ENCODE measurements at places on chromosomes 2 and 18. TPM values are rescaled to one million over a fixed set of nuclear protein-coding genes. Genes with fewer than 3 reads are reported as not detected.
A peak's percentile ranks its signal among the peaks of the same experiment; 100 is the strongest.

GMPPA gene
- 21.7 TPM for total RNA-seq

IL36B gene
- not detected for total RNA-seq

HNMT gene
- 64.4 TPM for total RNA-seq

FSHR gene
- not detected for total RNA-seq

ZSWIM2 gene
- total RNA-seq, result not detected

LBH gene
- 17.1 TPM for total RNA-seq

IL1RL1 gene
- total RNA-seq, result 18.0 TPM

ALPP gene
- total RNA-seq, result not detected

SALL3 gene
- total RNA-seq, result not detected

DNA sequence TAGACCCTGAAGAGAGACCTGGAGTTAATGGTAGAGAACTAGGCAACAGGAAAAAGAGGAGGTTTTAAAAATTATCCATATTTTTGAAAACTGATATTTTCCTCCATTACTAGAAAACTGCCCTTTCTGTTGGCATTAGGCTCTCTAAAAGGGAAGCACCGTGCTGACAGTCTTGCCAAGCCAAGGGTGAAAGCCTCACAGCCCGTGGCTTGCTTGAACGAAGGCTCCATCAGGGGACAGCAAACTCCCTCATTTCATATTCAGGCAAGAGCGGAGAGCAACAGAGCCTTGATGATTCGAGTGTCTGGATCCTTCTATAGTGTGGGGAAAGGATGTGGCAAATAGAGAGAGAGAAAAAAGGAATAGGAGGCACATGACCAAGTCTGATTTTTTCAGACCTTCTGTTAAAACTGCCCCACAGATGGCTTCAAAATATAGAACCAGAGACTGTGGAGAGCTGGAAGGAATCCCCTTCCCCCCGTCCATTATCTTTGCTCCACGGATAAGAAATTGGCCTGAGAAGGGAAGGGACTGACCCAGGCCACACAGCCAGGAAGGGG, 67.0 kb downstream of the CACNB4 start:
- no peak overlapping the region for H3K27ac ChIP-seq
- DNase-seq, result no peak
- no peaks in the 10 kb centered on the region for H3K27me3 ChIP-seq
- H3K4me3 ChIP-seq, result no peak overlapping the region

GRCh38 chr18:77047803-77048419, 84.7 kb downstream of the MBP start:
- H3K27ac ChIP-seq, result no peak overlapping the region
- H3K4me3 ChIP-seq, result no peak overlapping the region
- no peaks in the 10 kb centered on the region for H3K27me3 ChIP-seq
- peaks cover 5% of the 10 kb centered on the region for H3K36me3 ChIP-seq
- no peak for DNase-seq

- DNase-seq, result no peak
- H3K4me3 ChIP-seq, result no peak overlapping the region
- H3K27me3 ChIP-seq, result no peaks in the 10 kb centered on the region
- no peaks in the 10 kb centered on the region for H3K4me1 ChIP-seq
- no peaks in the 10 kb centered on the region for H3K36me3 ChIP-seq
These were observed 440.4 kb upstream of the CDH20 start for GRCh38 chr18:60892855-60893254.

- DNase-seq, result no peak
- no peak overlapping the region for H3K4me3 ChIP-seq
These were observed 95.5 kb downstream of the ACKR3 start for GRCh38 chr2:236665101-236665500.

DNA sequence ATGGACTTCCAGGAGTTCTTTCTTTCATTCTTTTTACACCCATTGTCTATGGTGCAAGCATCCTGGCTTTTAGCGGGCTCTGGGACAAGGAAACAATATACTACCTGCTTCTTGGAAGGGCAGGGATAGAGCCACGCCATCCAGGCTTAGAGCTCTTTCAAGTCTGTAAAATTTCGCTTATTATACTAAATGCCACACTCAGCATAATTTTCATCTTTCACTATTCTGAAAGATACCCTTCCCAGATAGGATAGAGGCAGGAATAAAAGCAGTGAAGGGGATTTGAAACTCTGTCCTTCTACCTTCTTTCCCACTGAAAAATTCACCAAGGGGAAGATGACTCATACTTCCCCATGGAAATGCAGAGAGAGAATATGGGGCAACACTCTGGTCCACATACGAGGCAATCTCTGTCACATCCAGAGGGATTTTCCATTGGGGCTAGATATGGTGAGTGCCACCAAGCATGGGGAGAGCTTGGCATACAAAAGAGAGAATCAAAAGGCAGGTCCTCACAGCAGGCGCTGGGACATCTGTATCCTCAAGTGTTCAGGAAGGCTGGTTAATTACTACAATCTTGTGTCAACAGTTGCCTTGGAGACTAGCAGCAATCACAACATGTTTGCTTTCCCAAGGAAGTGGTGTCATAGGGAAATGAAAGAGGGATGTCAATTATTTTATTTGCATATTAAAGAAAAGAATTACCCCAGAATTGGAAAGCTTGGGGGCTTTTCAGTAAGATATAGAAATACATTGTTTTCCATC, 127.6 kb downstream of the TDRD15 start:
- no peaks in the 10 kb centered on the region for H3K4me1 ChIP-seq
- no peak for DNase-seq
- H3K27me3 ChIP-seq, result no peaks in the 10 kb centered on the region
- no peak overlapping the region for H3K4me3 ChIP-seq
- no peak overlapping the region for H3K27ac ChIP-seq
- no peaks in the 10 kb centered on the region for H3K36me3 ChIP-seq

DNA sequence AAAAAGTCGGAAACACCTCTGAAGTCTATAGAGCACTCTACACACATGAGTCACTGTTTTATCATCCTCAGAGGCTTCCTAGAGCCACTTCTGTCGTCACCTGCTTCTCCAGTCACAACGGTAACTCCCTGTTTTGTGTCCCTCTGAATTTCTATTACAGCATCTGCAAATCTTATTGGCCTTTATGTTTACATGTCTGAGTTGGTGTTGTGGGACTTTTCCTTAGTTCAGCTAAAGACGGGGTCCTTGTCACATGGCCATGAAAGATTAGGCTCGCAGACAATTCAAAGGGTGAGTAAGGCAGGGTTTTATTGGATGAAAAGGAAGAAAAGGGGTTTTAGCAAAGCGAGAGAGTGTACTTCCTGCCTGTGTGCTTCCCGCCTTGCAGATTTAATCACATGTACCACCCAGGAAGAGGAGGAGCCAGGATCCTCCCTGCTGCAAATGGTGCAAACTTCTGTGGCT, 185.6 kb downstream of the LPIN1 start:
- no peaks in the 10 kb centered on the region for H3K27me3 ChIP-seq
- no peaks in the 10 kb centered on the region for H3K36me3 ChIP-seq
- no peak for DNase-seq
- H3K27ac ChIP-seq, result no peak overlapping the region
- H3K4me1 ChIP-seq, result no peaks in the 10 kb centered on the region
- H3K4me3 ChIP-seq, result no peak overlapping the region

- DNase-seq, result no peak
- no peak overlapping the region for H3K27ac ChIP-seq
- H3K4me3 ChIP-seq, result no peak overlapping the region
These were observed 57.0 kb upstream of the CHMP1B start for GRCh38 chr18:11794195-11794594.

DNA sequence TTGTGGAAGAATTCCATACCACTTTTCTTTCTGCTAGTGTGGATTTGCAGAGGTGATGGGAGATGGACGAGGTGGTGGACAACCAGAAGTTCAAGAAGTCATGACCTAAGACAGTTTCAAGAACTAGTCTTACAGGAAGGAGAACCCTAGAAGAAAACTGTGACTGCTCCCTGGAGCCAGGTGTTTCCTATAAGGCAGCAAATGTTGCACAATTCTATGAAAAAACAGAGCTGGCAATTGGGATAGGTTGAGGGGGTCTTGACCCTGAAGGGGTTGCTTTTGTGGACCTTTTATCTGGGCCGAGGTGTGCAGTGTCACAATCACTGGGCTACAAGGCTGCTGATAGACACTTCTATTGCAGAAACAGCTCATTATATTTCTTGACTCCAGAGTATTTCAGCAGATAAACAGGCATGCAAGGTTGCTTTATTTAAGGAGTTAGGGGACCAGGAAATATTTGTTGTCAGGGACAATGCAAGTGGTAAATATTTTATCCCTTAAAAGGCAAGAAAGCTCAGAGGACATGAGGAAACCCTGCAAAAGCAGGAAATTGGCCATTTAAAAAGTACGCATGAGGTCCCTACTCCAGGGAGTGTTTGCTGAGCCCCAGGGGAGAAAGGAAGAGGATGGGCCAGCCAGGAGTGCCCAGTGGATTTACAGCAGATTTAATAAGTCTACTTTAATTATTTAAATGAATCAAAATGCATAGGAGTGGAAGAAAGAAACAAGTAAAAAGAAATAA, 22.9 kb downstream of the APCDD1 start:
- no peak overlapping the region for H3K27ac ChIP-seq
- no peaks in the 10 kb centered on the region for H3K36me3 ChIP-seq
- no peaks in the 10 kb centered on the region for H3K27me3 ChIP-seq
- no peak for DNase-seq

DNA sequence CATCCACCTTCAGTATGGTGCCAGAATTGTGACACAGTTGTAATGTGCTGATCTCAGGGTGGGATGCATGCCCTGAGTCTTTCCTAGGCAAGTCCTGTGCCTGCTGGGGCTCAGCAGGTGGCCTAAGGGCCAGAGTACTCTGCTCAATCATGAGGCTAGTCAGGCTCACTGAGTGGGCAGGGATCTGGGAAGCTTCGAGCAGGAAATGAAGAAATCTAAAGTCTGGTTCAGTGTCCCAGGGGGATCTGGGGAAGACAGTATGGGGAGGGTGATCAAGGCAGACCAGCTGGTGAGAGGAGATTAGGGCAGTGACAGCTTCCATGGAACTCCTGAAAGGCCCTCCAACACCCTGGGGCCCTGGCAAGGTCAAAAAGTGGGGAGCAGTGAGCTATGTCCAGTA, 8.9 kb upstream of the ANKRD29 start:
- H3K27ac ChIP-seq, result no peak overlapping the region
- no peaks in the 10 kb centered on the region for H3K4me1 ChIP-seq
- DNase-seq, result no peak
- no peaks in the 10 kb centered on the region for H3K36me3 ChIP-seq
- H3K27me3 ChIP-seq, result no peaks in the 10 kb centered on the region

- no peak overlapping the region for H3K4me3 ChIP-seq
- no peaks in the 10 kb centered on the region for H3K27me3 ChIP-seq
- DNase-seq, result peak; percentile 87
- no peaks in the 10 kb centered on the region for H3K4me1 ChIP-seq
- H3K27ac ChIP-seq, result no peak overlapping the region
These were observed 17.9 kb downstream of the LPIN1 start for GRCh38 chr2:11764359-11764758.

DNA sequence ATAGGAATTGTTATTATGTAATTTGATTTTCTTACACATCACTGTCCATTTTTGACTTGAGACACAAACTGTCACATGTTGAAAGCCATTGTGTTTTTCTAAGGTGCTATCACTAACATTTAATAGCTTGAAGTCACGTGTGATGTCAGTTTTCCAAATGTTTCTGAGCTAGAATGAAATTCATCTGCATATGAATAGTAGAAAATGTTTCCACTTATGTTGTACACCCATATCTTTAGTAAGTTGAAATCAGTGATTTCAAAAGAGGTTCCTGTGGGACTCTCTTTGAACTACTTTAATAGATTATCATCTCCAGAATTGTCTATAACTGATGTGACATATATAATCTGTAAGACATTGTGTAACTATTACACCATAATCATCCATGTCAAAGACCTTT, 27.8 kb downstream of the ABCG5 start:
- no peak for DNase-seq
- H3K27ac ChIP-seq, result no peak overlapping the region
- H3K4me3 ChIP-seq, result no peak overlapping the region
- H3K27me3 ChIP-seq, result no peaks in the 10 kb centered on the region
- H3K4me1 ChIP-seq, result no peaks in the 10 kb centered on the region

- H3K4me3 ChIP-seq, result no peak overlapping the region
- no peaks in the 10 kb centered on the region for H3K4me1 ChIP-seq
- no peaks in the 10 kb centered on the region for H3K27me3 ChIP-seq
- no peaks in the 10 kb centered on the region for H3K36me3 ChIP-seq
- no peak for DNase-seq
- no peak overlapping the region for H3K27ac ChIP-seq
These were observed 463.2 kb upstream of the CDH7 start for GRCh38 chr18:65287652-65288051.

DNA sequence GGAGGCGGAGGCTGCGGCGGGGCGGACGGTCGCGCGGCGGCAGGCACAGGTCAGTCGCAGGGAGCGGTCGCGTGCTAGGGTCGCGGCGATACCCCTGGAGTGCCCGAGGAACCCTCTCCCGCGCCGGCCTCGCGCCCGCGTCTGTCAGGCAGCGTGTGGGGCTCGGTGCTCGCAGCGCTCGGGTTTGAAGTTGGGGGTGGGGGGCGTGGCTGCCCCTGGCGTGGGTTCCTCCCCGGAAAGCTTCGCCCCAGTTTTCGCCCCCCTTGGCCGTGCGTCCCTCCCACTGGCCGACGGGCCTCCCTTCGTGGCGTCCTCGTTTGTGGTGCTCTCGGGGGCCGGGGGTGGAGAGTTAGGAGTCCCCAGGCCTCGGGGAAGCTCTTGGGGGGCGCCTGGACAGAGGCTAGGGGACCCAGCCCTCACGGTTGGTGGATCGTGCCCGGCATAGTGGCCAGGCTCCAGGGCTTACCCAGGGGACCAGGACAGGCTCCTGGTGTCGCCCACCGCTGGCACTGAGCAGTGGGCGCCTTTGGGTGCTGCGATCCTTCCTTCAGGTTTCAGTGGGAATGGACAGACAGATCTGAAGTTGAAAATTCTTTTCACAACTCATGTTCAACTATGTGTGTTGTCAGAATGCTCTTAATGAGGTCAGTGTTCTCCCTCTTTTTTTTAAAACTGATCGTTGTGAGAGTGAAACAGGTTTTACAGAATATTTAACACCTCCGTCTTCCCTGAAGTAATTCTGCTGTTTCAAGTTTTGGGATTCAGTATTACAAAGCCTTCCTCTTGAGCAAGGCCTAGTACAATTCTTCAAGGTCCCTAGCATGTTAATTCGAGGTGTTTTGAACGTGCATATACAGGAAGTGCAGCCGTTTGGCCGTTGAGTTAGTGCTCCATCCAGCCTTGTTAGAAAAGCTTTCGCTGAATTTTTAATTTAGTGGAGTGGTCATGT, 604 bp downstream of the RALBP1 start:
- no peak for DNase-seq
- peak overlapping the region; percentile 75 for H3K27ac ChIP-seq
- no peaks in the 10 kb centered on the region for H3K36me3 ChIP-seq

DNA sequence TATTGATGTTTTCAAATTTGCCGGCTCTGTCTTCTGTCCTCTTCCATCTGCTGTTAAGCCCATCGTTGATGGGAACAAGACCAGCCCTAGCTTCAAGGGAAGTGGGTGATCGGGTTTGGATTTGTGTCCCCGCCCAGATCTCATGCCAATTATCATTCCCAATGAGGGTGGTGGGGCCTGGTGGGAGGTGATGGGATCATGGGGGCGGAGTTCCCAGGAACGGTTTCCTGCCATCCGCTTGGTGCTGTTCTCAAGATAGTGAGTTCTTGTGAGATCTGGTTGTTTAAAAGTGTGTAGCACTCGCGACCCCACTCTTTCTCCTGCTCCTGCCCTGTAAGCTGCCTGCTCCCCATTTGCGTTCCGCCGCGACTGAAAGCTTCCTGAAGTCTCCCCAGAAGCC, 9.5 kb downstream of the ASB18 start:
- no peaks in the 10 kb centered on the region for H3K36me3 ChIP-seq
- no peak overlapping the region for H3K4me3 ChIP-seq
- no peaks in the 10 kb centered on the region for H3K27me3 ChIP-seq
- H3K4me1 ChIP-seq, result no peaks in the 10 kb centered on the region
- DNase-seq, result no peak

GRCh38 chr18:33826151-33826550, 248.1 kb downstream of the ASXL3 start:
- H3K4me3 ChIP-seq, result no peak overlapping the region
- no peak for DNase-seq
- H3K27ac ChIP-seq, result no peak overlapping the region

All from right lobe of liver (tissue), 6 donors.